Cardiac septum (tissue), 1 donor: ENCODE measurements at places on chromosomes 3 and 15. TPM values are rescaled to one million over a fixed set of nuclear protein-coding genes. Genes with fewer than 3 reads are reported as not detected.

DNA sequence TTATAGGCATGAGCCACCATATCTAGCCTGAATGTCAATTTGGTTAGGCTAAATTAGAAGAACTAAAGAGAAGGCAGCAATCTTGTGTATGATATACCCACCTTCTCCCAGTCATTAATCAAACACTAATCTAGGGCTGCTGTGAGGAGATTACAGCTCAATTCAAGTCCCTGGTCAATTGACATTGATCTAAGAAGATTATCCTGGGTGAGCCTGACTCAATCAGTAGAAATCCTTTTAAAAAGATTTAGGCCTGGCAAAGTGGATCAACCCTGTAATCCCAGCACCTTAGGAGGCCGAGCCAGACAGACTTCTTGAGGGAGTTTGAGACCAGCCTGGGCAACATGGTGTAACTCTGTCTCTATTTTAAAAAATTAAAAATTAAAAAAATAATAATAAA lies 2.5 kb upstream of the DNAH12 start:
- DNase-seq: no peak

GRCh38 chr3:99134986-99135385 lies 233.5 kb upstream of the DCBLD2 start:
- no peak for DNase-seq

Gene SCN11A
- 0.05 TPM for total RNA-seq

DNA sequence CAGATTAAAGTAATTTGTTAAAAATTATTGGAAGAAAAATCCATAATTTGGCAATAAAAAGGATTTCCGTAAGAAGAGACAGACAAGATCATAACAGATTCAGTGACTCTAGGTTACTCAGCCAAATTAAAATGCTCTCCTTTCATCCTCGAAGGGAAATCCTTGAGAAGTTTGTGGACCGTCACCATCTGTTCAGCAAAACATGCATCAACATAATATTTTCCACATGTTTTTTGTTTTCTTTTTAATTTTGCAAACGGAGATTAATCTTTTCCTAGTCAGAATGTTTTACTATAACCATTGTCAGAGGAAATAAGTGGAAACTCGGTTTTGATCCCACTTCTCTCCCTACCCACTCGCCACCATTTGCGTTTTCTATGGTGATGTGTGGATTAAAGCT lies 128.3 kb downstream of the TMCO5A start:
- DNase-seq: no peak

DNA sequence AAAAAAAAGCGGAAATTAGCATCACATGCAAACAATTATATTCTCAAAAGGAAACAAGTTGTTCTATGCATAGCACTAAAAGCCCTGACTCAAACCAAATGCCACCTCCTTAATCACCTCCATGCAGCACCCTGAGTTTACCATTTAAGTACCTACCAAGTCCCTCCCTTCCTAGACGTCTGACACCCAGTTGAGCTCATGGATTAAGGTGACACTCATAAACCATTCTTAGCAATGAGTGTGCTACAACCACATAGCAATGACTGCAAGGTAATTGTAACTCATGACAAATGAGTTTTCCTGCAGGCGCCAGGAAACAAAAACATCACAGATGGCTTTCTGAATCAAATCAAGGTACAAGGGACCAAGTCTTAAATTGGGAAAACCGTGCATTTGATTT lies 32.0 kb downstream of the WWTR1 start:
- DNase-seq: no peak

DNA sequence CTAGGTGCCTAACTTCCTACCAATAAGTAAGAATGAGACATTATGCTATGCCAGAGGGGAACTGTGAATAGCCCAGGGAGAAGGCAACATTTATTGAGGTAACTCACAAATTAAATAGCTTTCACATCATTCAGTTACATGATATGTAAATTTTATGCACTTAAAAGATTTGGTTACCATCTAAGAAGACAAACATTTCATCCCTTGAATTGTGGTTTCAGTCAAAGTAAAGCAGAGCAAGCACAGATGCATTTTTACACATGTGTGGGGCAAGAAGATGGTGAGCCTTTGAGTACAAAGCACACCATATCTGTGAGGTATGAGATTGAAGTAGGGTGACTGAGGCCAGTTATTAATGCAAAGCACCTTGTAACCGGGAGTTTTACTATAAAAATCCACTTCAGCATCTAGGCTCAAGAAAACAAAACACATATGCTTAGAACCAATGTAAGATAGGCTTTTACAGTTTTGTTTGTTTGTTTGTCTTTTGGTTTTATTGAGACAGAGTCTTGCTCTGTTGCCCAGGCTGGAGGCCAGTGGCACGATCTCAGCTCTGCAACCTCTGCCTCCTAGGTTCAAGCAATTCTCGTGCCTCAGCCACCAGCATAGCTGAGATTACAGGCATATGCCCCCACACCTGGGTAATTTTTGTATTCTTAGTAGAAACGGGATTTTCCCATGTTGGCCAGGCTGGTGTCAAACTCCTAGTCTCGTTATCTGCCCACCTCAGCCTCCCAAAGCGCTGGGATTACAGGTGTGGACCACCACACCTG lies 3.5 kb downstream of the PLSCR2 start:
- no peak for DNase-seq

DNA sequence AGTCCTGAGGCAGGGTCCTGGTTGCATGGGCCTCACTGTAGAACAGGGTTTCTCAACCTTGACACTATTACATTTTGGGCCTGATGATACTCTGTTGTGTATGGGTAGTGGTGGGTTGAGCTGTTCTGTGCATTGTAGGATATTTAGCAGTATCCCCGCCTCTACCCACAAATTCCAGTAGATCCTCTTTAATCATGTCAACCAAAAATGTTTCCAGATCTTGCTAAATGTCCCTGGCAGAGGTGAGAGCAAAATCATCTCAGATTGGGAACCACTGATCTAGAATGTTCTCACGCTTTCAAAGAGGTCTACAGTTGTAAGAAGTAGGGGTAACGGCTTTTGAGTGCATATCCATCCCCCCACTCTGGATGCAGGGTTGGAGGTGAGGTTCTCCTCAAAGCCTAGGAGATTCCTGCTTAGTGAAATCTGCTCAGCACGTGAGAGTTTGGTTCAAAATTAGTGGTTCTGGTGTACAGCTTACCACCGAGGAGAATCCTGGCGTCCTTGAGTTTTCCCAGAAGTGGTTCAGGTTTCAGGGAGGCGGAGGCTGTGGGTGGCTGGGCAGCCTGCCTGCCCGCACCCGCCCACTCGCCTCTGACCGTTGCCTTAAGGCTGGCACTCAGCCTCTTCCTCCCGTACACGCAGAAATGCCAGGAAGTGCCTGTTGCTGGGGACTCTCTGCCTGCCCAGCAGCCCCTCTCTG lies 5.3 kb downstream of the ACVR2B start:
- no peak for DNase-seq

GRCh38 chr3:24907106-24907505 lies 412.5 kb upstream of the THRB start:
- no peak for DNase-seq

- DNase-seq: no peak
These were observed 957 bp downstream of the ADCY5 start for GRCh38 chr3:123447749-123448517.

GRCh38 chr15:45646220-45646619 lies 11.4 kb downstream of the SQOR start:
- no peak for DNase-seq

DNA sequence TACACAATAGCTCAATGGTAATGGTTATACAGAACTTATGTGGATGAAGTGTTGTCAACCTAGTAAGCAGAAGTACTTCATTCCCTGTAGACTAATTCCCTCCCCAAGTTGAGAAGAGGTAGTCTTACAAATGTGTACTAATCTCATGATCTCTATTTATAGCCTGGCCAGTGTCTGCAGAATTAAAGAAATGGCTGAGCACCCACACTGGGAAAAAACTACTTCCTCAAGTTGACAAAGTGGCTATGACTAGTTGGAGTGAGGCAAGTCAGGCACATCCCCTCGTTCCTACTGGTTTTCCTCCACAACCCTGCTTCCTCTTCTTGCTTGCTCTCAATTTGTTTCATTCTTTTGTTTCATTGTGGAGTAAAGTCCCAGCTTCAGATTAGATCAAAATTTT lies 566.7 kb upstream of the ZNF717 start:
- DNase-seq: no peak
